ENCODE measurements at places on chromosomes 7 and 10.

- DNase-seq, result no peak
Measured at GRCh38 chr7:48458701-48459524, 287.7 kb downstream of the ABCA13 start.

DNA sequence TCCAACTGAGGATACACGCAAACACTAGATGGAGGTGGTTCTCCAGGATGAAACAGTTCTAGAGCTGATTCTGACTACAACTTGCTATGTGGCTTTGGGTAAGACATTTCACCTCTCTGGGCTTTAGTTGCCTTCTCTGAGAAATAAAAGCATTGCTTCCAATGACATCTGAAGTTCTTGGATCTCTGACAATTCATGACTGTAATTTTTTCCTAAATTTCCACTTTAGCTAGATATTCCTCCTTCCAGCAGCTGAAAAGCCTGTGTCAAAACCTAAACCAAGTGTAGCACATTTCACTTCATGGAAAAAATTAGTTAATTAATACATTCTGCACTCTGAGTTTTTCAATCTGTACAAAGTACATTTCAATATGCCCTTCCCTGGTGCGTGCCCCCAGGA is 50.0 kb upstream of the ANK3 start:
- DNase-seq, result no peak

DNA sequence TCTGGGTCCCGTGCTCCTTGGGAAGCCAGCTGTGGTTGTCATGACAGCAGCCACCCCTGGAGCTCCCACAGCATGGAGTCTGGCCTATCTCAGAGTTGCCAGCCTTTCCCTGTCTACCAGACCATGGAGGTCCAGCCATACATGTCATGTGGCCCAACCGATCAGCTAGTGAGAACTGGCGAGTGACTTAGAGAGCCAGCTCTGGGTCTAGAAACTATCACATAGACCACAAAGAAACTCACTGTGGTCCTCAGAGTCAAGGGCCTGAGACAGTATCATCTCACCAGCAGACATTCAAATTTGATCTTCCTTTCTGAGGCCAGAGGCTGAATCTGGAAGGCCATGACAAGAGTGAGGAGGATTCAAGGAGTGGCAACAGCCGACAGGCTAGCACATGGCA is 223.3 kb upstream of the GPR26 start:
- no peak for DNase-seq

- no peak for DNase-seq
Measured at GRCh38 chr10:26556748-26557640, 118.9 kb downstream of the APBB1IP start.

GRCh38 chr7:92685136-92686042 is 95.2 kb upstream of the FAM133B start:
- DNase-seq, result peak; percentile 11
